Immature natural killer cell (primary cell): ENCODE measurements at places on chromosomes 12 and 14. TPM values are rescaled to one million over a fixed set of nuclear protein-coding genes. Genes with fewer than 3 reads are reported as not detected.

DNA sequence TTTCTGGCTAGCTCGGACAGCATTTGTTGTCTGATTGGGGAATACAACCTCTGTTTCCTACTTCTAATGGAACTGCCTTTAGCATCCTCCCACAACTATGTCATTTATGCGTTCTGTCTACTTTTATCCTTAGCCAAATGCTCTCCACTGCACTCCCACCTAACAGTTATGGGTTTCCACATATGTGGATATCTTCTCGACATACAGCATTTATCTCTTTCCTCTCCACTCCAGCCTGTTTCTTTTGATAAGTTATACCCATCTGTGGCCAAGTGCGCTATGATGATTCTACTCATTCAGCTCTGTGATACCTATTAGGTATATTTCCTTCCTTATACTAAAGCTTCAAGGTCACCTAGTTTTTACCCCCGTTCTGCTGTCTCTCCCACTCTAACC is 122.2 kb upstream of the NAP1L1 start:
- peaks cover 3% of the 10 kb centered on the region for H3K4me1 ChIP-seq
- no peak overlapping the region for H3K27ac ChIP-seq
- no peak for DNase-seq
- H3K27me3 ChIP-seq, result peaks cover 9% of the 10 kb centered on the region
- H3K4me3 ChIP-seq, result no peak overlapping the region

RNF212B gene
- not detected for polyA plus RNA-seq

SIX6 gene
- not detected for polyA plus RNA-seq

GRCh38 chr14:75987201-75987970 is 1.8 kb downstream of the IFT43 start:
- H3K27me3 ChIP-seq, result peaks cover 7% of the 10 kb centered on the region
- DNase-seq, result no peak
- H3K36me3 ChIP-seq, result peaks cover 5% of the 10 kb centered on the region

TEX22 gene
- 0.52 TPM for polyA plus RNA-seq

GRCh38 chr14:104968153-104968527 is 10.0 kb downstream of the AHNAK2 start:
- H3K4me3 ChIP-seq, result no peak overlapping the region
- H3K4me1 ChIP-seq, result no peaks in the 10 kb centered on the region
- no peaks in the 10 kb centered on the region for H3K36me3 ChIP-seq
- peaks cover 2% of the 10 kb centered on the region for H3K27me3 ChIP-seq
- no peak overlapping the region for H3K27ac ChIP-seq
- DNase-seq, result no peak

GRCh38 chr14:81144824-81145603 is 75.7 kb downstream of the GTF2A1 start:
- no peak for DNase-seq
- H3K27me3 ChIP-seq, result no peaks in the 10 kb centered on the region
- H3K36me3 ChIP-seq, result no peaks in the 10 kb centered on the region
- no peak overlapping the region for H3K4me3 ChIP-seq

SLC16A7 gene
- polyA plus RNA-seq, result 18.3 TPM

DNA sequence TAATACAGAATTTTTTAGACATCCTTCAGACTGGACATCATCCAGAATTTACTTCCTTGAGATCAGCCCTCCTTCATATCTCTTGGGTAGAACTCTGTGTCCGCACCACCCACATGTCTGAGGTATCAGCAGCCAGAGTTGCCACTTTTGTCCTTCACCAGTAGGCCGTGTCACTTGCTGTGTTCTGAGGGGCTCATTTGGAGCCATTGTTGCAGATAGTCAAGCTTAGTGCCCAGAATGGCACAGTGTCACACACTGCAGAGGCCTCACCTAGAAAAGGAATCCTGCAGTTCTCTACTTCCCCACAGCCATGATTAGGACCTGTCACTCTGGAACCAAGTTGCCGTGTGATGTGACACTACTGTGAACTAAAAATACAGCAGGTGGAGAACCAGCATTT is 36.9 kb upstream of the KCNK13 start:
- H3K27me3 ChIP-seq, result no peaks in the 10 kb centered on the region
- peaks cover 2% of the 10 kb centered on the region for H3K4me1 ChIP-seq
- peaks cover 50% of the 10 kb centered on the region for H3K36me3 ChIP-seq
- no peak overlapping the region for H3K4me3 ChIP-seq

DNA sequence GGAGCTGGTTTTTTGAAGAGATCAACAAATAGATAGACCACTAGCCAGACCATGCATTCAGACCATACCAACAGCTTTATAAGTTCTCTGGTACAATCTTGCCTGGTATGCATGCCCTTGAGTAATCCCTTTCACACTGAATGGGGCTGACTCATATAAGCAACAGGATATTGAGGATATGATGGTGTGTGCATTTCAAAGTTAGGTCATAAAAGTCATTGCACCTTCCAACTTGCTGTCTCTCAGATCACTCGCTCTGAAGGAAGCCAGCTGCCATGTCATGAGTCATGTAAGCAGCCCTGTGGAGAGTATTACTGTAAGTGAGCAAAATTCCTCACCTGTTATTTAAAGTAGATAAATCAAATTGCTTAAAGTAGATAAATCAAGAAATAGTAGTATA is 45.0 kb upstream of the OR6J1 start:
- peaks cover 4% of the 10 kb centered on the region for H3K36me3 ChIP-seq
- H3K27ac ChIP-seq, result no peak overlapping the region
- peaks cover 28% of the 10 kb centered on the region for H3K27me3 ChIP-seq

- peaks cover 54% of the 10 kb centered on the region for H3K4me1 ChIP-seq
- H3K27me3 ChIP-seq, result no peaks in the 10 kb centered on the region
- H3K4me3 ChIP-seq, result peak overlapping the region; percentile 76
- no peak for DNase-seq
- H3K27ac ChIP-seq, result peak overlapping the region; percentile 92
Observed at GRCh38 chr14:95523815-95524448, 7.5 kb upstream of the SYNE3 start.

DNA sequence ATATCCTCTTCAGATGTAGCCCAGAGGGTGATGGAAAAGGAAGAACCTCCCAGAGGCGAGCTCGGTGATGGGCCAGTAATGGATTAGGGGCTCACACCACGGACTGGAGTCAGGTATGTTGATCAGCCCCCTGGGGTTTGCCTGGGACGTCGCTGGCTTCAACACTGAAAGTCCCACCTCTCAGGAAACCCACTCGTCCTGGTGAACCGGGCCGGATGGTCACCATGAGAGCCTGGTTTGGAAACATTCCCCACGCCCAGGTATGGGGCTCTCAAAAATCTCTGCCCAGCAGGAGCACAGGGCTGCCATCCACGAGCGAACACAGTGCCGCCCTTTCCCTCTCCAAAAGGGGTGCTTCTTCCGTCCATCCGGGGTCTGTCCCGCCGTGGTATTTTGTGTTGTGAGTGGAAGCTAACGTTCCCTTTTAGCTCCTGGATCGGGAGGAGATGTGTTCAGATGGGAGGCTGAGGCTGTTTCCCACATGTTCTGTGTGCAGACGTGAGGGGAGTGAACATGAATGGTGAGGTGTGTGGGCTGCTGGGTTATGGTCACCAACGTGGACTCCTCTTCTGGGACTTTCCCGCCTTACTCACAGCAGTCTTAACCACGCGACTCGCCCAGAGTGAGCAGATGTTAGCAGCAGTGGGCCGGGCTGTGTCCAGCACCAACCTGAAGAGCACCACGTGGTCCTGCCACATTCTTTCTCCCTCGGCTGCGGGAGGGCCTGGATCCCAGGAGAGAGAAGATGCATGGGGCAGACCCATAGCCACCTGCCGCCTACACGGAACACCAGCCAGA is 139.2 kb downstream of the KIF26A start:
- DNase-seq, result no peak
- no peaks in the 10 kb centered on the region for H3K4me1 ChIP-seq
- no peaks in the 10 kb centered on the region for H3K36me3 ChIP-seq

DNA sequence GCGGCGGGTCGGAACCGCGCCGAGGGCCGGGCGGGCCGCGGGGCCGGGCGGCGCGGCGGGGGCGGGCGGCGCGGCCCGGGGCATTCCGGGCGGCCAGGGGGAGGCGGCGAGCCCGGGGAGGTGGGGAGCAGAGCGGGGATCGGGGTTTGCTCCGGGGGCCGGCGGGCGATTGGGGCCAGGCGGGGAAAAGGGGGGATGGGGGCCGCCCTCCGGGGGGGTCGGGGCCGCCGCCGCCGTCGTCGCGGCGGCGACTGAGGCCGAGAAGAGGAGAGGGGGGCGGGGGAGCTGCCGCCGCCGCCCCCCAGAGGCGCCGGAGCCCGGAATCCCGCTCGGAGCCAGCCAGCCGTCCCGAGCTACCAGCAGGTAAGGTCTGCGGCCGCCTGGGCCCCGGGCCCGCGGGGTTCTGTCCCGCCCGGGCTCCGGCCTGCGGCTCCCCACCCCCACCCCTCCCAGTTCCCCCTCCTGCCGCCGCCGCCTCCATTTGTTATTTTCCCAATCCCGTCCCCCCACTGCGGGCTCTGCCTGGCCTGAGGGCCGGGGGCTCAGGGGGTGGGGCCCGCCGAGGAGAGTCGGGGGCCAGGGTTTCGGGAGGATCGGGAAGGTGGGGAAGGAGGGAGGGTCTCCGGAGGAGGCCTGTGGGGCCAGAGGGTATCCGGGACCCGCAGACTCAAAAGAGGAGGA is 403 bp downstream of the ATN1 start:
- peaks cover 36% of the 10 kb centered on the region for H3K4me1 ChIP-seq
- peaks cover 18% of the 10 kb centered on the region for H3K27me3 ChIP-seq
- no peaks in the 10 kb centered on the region for H3K36me3 ChIP-seq
- peak overlapping the region; percentile 84 for H3K27ac ChIP-seq
- H3K4me3 ChIP-seq, result peak overlapping the region; percentile 74

DNA sequence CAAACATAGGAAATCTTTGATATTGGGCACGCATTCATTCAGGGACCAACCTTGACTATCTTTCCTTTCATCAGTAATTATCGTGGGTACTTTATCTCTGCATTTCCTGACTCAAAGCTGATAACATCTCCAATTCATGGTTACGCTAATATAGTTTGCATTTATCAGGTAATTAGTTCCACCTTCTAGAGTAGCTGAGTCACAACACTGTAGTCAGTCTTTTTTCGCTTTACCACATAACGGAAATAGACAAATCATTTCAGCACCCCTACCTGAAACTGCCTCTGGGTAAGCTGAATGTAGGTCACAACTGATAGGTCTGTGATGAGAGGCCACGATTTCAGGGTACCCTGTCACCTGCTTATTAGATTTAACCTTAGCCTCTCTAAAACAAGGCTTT is 36.7 kb upstream of the IL22 start:
- peaks cover 10% of the 10 kb centered on the region for H3K4me1 ChIP-seq
- H3K4me3 ChIP-seq, result no peak overlapping the region
- H3K36me3 ChIP-seq, result peaks cover 16% of the 10 kb centered on the region

GRCh38 chr14:60508707-60509437 is at the start of gene SIX6:
TSS of gene SIX6 (plus strand) at chr14:60509146. CDS start at chr14:60509399, 253 bp downstream.
- H3K27me3 ChIP-seq, result peaks cover 42% of the 10 kb centered on the region
- no peak within 1 kb of the TSS for H3K27ac ChIP-seq
- H3K4me3 ChIP-seq, result no peak within 1 kb of the TSS
- H3K36me3 ChIP-seq, result no peaks in the 10 kb centered on the region
- no peaks in the 10 kb centered on the region for H3K4me1 ChIP-seq

GRCh38 chr12:107275530-107275929 is 182.2 kb upstream of the CRY1 start:
- DNase-seq, result no peak
- H3K36me3 ChIP-seq, result no peaks in the 10 kb centered on the region
- no peaks in the 10 kb centered on the region for H3K4me1 ChIP-seq

LMNTD1 gene
- not detected for polyA plus RNA-seq

DNA sequence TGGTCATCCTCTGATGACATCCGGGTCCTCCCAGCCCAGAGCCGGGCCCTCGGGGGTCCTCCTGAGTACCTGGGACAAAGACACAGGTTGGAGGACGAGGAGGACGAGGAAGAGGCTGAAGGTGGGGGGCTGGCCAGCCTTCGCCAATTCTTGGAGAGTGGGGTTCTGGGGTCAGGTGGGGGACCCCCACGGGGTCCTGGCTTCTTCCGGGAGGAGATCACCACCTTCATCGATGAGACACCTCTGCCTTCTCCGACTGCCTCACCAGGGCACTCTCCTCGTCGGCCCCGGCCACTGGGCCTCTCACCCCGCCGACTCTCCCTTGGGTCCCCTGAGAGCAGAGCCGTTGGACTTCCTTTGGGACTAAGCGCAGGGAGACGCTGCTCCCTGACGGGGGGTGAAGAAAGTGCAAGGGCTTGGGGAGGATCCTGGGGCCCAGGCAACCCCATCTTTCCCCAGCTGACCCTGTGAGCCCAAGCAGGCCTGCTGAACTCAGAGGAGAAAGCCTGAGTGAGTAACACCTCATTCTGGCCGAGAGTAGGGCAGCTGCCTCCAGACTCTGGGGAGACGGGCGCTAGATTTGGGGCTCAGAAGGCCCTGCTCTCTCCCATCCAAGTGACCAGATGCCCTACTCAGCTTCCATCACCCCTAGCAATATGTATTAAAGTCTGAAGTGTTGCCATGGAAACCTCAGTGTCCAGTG is 1.3 kb upstream of the P3H3 start:
- no peak overlapping the region for H3K27ac ChIP-seq
- H3K27me3 ChIP-seq, result peaks cover 39% of the 10 kb centered on the region

GRCh38 chr12:59056966-59057365 is 136.7 kb upstream of the LRIG3 start:
- no peak for DNase-seq
- no peak overlapping the region for H3K27ac ChIP-seq
- no peak overlapping the region for H3K4me3 ChIP-seq
- peaks cover 2% of the 10 kb centered on the region for H3K27me3 ChIP-seq
- no peaks in the 10 kb centered on the region for H3K4me1 ChIP-seq

DNA sequence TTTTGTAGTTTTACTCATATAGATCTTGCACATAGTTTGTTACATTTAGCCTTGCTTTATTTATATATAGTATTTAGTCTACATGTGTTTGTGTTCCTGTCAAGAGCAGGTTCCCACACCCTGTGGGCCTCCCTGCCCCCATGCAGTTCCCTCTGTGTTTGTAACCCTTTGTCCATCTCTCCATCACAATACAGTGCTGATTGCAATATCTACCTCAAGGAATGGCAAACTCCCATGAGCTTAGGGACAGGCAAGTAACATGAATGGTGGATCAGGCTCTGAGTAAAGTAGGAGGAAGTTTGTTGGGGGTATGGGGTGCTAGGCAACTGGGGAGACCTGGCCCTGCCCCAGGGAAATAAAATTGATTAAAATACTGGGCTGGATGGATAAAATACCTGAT is 151.9 kb upstream of the MYL2 start:
- H3K4me1 ChIP-seq, result no peaks in the 10 kb centered on the region
- peaks cover 2% of the 10 kb centered on the region for H3K27me3 ChIP-seq
- H3K4me3 ChIP-seq, result no peak overlapping the region
- DNase-seq, result no peak

ANKRD9 gene
- polyA plus RNA-seq, result 0.44 TPM

ADGRD1 gene
- polyA plus RNA-seq, result not detected

AQP6 gene
- not detected for polyA plus RNA-seq

- H3K27me3 ChIP-seq, result peaks cover 1% of the 10 kb centered on the region
- no peak for DNase-seq
- no peaks in the 10 kb centered on the region for H3K4me1 ChIP-seq
- H3K4me3 ChIP-seq, result no peak overlapping the region
Observed at GRCh38 chr12:86445356-86445755, 189.2 kb upstream of the MGAT4C start.

DNA sequence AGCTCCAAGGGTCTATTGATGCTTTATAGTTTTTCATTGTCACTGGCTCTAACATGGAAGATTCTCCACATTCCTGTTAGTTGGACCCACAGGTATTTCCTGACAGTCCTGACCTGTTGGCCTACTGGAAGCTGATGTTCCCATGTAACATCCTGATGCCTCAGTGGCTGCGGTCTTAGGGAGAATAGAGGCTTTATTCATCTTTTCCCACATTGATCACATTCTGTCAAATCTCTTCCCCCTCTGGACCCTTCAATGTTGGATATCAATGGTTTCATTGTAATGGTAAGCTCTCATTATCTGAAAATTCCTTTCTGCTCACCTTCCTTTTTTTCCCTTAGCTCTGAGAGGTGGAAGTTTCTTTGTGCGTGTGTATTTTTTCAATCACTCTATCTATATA is 280.9 kb upstream of the TBX3 start:
- H3K27me3 ChIP-seq, result no peaks in the 10 kb centered on the region
- H3K36me3 ChIP-seq, result no peaks in the 10 kb centered on the region
- no peak overlapping the region for H3K4me3 ChIP-seq
- no peaks in the 10 kb centered on the region for H3K4me1 ChIP-seq
- H3K27ac ChIP-seq, result no peak overlapping the region
